ENCODE measurements at places on chromosomes 2 and 18.

GRCh38 chr2:63614983-63615945 lies 26.5 kb downstream of the MDH1 start:
- DNase-seq, result no peak

GRCh38 chr2:171247741-171248662 lies 87.3 kb upstream of the TLK1 start:
- no peak for DNase-seq

DNA sequence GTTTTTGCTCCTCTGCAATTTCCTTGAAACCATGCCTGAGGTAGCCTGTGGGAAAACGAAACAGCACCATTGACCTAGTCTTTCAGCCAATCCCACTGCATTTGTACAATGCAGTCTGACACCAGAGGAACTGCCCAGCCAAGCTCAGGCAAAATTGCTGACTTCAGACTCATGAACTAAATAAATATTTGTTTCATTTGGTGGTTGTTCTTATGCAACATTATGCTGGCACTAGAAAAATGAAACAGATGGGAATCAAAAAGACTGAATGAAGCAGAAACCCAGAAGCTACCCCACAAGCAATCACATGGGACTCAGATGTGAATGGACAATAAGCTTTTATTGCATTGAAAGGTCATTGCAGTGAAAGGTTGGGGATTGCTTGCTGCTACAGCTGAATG lies 1.7 kb downstream of the NAT8 start:
- DNase-seq, result no peak

GRCh38 chr18:46939337-46939963 lies 22.0 kb downstream of the KATNAL2 start:
- no peak for DNase-seq

DNA sequence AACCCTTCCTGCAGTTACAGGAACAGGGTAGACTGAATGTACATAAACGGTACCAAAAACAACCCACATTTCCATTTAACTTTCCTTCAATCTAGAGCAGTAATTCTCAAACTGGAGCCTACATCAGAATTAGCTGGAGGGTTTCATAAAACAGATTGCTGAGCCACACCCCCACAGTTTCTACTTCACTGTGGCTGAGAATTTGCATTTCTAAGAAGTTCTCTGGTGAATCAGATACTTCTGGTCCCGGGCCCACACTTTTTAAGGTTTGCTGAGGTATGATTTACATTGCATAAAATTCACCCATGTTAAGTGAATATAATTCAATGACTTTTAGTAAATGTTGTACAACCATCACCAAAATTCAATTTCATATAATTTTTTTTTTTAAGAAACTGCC lies 113.7 kb downstream of the SRBD1 start:
- DNase-seq, result no peak

Data from stimulated activated CD8-positive, alpha-beta memory T cell treated with anti-CD3 and anti-CD28 coated beads, Interleukin-12 subunit alpha, Interleukin-12 subunit beta, amount 100 ng/mL, for 4 hours (primary cell).